Effector memory CD4-positive, alpha-beta T cell (primary cell): ENCODE measurements at places on chromosomes 1 and 21.

DNA sequence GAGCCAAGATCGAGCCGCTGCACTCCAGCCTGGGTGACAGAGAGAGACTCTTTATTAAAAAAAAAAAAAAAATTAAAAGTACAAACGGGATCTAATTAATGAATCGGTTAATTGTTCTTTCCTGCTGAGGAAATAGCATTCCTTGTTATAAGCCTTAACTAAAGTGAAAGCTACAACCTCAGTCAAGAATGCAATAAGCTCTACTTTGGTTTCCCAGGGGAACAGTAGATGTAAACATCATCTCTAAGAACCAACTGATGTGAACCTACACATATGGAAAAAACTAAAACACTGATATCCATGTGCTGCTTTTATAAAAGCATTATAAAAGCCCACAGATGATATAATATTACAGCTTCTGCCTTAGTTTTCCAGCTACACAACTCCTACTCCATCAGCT, 41.9 kb downstream of the LPGAT1 start:
- no peak for DNase-seq

DNA sequence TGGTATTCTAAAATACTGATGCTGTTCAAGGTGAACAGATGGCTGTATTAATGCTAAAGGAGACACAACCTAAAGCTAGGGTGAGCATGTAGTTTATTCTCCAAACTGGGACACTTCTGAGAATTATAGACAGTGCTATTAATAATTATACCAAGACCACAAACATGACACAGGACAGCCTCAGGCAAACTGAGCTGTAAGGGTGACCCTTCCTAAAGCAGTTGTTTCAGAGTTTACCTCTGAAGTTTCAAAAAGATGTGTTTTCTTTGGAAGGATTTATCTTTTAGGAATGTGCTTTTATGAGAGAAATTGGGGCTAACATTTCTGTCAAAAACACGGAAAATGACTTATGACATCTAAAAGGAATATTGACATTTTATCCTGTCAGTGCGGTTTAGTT, 68.8 kb downstream of the RPS6KC1 start:
- no peak for DNase-seq

DNA sequence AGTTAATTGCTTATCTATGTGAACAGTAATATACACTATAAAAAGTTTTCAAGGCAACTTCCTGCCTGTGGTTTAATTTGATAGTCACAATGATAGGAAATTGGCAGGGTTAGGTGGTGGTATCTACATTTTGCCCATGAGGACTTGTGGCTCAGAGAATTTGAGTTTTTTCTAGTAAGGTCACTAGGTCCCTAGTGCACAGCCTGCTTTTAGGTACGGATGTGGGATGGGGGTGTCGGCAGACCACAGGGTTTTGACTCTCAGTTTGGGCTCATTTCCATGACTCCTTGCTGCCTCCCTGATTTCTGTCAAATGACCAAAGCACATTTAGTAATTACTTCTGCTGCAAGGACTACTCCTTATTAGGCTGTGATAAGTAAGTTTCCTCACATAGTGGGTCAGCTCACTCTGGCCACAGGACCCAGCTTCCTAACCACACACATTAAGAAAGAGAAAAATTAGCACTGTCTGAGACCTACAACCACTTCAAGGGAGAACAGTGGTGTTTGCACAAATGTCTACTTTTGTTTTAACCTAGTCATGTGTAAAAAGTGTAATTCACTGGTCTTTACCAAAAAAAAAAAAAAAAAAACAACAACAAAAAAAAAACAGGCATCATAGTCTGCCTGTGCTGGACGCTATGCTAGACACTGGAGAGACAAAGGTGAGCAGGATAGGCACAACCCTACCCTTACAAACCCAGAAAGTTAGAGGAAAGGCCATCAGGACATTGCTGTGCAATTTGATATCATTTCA, 43.7 kb downstream of the MRPL39 start:
- peak; percentile 16 for DNase-seq

- no peak for DNase-seq
Measured at GRCh38 chr21:33198346-33199099, 31.2 kb upstream of the IFNAR2 start.

DNA sequence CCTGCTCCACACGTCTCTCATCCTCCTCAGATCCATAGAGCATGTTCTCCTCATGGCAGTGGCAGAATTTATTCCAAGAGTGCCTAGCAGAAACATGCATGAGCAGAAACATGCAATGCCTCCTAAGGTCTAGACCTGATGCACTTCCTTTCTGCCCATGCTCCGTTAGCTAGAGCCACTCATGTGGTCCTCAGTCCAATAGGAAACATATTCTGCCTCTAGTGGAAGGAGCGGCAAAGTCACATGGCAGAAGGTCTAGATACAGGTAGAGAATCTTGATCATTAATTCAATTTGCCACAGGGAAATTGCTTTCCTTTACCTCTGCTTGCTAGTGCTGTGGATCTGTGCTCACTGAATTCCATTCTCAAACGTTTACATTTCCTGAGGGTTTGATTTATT, 130.4 kb downstream of the KIF26B start:
- no peak for DNase-seq
